GM04503 (cell line): ENCODE measurements at places on chromosomes 16 and 17.

DNA sequence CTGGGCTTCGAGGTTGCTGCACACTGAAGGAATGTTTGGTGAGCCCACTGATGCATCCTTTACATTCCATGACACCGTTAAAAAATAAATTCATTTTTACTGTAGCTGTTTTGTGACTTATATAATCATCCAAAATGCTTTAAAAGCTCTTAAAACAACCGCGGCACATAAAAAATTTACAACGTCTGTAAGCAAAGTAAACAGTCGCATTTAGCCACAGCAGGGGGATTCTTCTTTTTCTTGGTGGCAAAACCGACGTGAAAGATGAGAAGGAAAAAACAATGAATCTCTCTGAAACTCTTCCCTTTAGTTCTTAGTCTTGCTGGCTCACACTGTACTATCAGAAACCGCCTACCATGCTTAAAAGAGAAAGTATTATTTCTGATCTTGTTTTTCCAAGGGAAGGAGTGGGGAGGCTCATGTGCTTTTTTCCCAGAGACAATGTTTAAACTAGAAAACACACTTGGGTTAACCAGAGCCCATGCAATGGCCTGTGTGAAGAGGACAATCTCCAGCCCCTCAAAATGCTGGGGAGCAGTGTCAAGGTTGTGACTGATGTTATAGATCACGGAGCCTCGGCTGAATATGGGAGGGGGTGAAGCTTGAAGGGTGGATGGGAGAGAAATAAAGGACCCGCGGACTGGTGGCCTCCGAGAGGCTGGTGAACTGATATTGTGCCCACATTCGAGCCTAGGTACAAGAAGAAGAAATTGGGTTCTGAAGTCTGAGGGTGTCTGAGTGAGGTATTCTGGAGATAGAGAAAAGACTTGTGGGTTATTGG, 91.1 kb downstream of the IRF8 start:
- no peak for DNase-seq

GRCh38 chr16:83792391-83792790, 15.4 kb upstream of the HSBP1 start:
- no peak for DNase-seq

- DNase-seq = peak; percentile 63
These were observed 58.5 kb upstream of the CREBBP start for GRCh38 chr16:3938843-3939624.

- no peak for DNase-seq
These were observed 841.0 kb upstream of the EEF2KMT start for GRCh38 chr16:5938607-5939006.

DNA sequence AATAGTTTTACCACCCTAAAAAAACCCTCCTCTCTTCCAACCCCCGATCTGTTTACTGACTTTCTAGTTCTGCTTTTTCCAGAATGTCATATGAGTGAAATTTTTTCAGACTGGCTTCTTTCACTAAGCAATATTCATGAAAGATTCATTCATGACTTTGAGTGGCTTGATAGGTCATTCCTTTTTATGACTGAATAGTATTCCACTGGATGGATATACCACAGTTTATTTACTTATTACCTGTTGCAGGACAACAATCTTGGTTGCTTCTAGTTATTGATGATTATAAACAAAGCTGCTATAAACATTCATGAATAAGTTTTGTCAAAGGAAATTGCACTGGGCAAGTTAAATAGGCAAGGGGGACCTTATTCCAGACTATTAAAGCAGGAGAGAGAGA, 264.2 kb downstream of the UTP18 start:
- DNase-seq = no peak
